ENCODE measurements at places on chromosomes 2 and 18. TPM values are rescaled to one million over a fixed set of nuclear protein-coding genes. Genes with fewer than 3 reads are reported as not detected.

The GPR75 gene
- 1.4 TPM for total RNA-seq

The SLC9A4 gene
- not detected for total RNA-seq

The CFAP221 gene
- not detected for total RNA-seq

The REG1B gene
- not detected for total RNA-seq

The EFEMP1 gene
- 4,421 TPM for total RNA-seq

The CDH20 gene
- not detected for total RNA-seq

The PSMD1 gene
- 184 TPM for total RNA-seq

The COX7A2L gene
- total RNA-seq = 199 TPM
